ENCODE measurements at places on chromosomes 7 and 10.

- no peak for DNase-seq
Observed at GRCh38 chr7:110311556-110311955, 779.4 kb upstream of the LRRN3 start.

DNA sequence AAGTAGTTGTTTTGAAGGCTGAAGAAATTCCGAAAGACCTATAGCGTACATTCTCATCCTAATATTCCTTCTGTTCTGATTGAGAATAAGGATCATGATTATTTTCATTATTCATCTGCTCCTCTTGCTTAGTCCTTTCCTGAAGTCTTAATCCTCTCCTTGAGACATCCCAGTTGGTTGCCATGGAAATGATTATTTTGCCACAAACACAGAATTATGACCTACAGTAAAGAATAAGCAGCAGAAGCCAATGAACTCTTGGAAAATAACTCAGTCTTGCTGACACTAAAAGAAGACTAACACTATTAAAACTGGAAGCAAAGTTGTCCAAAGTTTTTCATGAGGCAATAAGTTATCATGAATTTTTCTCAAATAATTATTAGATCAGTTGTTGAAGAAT, 47.8 kb upstream of the JAZF1 start:
- no peak for DNase-seq

GRCh38 chr10:82278401-82279182, 403.6 kb downstream of the NRG3 start:
- DNase-seq = no peak

DNA sequence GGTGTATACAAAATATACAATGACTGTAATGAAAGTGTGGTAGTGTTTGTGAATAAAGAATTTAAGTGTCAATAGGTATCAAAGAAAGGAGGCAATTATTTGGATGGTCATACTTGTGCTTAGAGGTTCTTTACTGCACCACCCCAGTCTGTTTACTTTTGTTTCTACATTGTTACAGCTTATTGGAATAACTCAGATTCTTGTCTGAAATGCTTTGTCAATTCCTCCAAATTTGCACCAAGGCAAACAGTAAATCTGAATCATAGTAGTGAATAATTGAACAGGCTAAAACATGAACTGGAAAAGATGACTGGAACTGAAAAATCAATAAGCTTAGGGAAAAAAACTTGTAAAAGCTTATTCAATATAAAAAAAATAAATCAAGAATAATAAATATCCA, 319.2 kb downstream of the EXOC4 start:
- DNase-seq = no peak

- no peak for DNase-seq
Observed at GRCh38 chr10:24408365-24408764, 199.4 kb downstream of the KIAA1217 start.

- DNase-seq = no peak
Observed at GRCh38 chr10:26725837-26726727, 28.6 kb downstream of the PDSS1 start.

GRCh38 chr10:69825604-69826003, 23.9 kb downstream of the COL13A1 start:
- no peak for DNase-seq

GRCh38 chr7:87111877-87112276, 40.4 kb upstream of the DMTF1 start:
- DNase-seq = no peak

DNA sequence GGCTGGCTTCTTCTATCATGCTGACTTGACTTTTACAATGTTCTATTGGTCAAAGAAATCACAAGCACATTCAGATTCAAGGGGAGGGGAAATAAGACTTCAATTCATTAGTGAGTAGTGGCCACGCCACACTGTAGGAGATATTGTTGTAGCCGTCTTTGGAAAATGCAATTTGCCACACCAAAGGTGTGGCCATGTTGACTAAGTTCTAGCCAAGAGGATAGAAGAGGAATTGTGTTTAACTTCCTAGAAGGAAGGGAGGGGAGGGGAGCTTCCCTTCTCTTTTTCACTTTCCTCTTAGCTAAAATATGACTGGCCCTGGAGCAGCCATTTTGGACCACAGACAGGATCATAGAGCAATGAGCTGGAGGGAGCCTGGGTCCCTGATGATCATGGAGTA, 3.4 kb upstream of the PRKAR2B start:
- DNase-seq = no peak

DNA sequence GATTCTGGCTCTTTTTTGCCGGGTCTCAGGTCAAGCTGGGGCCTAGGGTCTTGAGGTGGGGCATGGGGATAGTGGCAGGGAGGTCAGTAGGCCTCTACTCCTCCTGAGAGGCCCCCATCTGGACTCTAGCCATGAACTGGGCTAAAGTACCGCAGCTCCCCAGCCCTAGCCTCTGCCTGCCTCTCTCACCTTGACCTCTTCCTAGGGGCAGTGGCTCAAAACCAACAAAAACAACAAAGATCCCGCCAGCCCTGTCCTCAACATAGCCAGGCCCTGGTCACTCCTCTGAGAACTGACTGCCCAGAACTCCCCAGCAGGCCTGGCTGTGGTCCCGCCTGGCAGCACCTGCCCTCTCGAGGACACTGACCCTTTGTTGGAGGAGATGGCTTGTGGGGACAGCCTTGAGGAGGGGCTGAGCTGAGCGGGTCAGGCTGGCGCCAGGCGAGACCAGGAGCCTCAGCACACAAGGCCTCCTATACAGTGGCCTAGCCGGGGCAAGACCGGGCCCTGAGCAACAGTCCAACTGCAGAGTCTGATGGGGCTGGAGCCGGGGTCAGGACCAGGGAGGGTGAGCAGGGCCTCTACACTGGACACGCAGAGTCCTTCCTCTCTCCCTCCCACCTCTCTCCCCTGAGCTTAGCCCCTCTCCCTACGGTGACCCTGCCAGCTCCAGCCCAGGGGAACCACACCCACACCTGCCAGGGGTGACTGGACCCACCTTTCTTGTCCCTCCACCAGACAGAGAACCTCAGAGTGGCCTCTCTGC, 11.6 kb upstream of the PPIF start:
- no peak for DNase-seq

GRCh38 chr7:5687936-5688630, 93.4 kb downstream of the RNF216 start:
- no peak for DNase-seq

DNA sequence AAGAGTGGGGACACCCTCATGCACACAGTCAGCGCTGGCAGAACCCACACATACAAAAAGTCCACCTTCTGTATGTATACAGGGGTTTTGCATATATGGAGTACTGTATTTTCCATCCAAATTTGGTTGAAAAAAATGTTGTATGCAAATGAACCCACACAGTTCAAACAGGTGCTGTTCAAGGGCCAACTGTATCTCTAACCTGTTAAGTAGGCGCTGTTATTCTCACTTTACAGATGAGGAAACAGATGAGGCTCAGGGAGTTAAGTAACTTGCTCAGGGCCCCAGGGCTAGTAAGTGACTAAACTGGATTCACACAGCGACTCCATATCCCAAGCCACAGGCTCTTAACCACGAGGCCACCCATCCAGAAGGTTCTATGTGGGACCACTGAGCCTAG, 69.9 kb downstream of the C10orf105 start:
- no peak for DNase-seq

DNA sequence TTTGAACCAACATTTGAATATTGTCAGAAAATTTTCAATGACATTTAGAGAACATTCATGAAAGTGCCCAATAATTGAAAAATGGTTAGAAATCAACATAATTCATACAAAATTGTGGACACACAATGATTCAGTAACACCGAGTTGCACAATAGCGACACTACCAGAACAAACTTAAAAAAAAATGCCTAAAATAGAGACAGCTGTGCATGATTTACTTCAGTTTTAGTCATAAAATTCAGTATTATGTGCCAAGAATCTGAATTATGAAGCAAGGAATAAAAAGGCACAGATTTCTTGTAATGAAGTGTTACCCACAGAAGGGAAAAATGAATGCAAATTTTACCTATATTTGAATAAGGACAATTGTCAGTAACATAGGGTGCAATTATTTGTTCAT, 396.0 kb downstream of the SEMA3D start:
- no peak for DNase-seq

GRCh38 chr10:97096261-97097083, 89.3 kb downstream of the SLIT1 start:
- no peak for DNase-seq

GRCh38 chr10:43206391-43207235, 60.3 kb downstream of the RASGEF1A start:
- no peak for DNase-seq

GRCh38 chr7:41122256-41122987, 580.5 kb downstream of the INHBA start:
- DNase-seq = no peak

DNA sequence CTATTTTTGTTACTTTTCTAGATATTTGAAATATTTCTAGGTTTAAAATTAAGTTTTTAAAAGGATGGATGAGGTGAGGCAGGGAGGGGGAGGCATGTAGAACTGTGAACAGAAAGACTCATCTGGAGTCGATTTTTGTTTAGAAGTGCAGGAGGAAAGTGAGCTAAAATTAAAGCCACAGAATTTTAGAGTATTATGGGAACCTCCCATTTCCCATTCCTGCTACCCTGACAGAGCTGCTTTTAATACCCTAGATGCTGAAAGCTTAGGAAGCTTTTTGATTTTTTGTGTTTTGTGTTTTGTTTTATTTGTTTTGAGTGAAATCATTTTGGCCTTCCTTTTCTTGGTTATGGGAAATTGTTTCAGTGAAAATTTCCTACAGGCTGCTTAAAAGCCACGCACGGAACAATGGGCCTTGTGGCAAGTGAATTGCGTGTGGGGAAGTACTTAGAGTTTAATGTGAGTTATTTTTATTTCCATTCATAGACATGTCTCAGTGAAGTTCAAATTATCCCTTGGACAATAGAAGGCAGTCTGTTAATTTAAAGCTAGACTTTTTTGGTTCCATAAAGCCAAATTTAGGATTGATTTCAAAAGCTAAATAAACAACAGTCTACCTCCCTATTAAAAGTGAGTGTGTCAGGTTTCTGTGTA, 102.0 kb upstream of the HDAC9 start:
- DNase-seq = no peak

DNA sequence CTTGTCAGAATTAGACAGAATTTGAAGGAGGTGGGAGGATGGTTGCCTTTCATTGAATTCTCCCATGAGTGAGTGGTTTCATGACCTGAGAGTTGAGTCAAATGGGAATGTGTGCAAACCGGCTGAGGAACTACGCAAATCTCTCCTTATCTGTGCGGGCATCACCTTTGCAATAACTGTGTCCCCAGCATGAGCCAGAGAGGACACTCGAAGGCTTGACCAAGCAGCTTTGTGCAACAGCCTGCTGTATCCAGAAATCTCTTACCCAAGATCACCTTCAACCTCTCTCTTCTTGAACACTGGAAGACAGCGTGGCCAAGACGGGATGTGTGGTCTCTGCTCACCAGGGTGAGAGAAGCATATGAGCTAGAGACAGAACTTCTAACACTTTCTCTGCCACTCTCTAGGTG, 93.8 kb upstream of the IKZF1 start:
- no peak for DNase-seq

GRCh38 chr10:93473161-93473560, 9.0 kb downstream of the MYOF start:
- DNase-seq = no peak

GRCh38 chr10:58920655-58921003, 255.8 kb upstream of the PHYHIPL start:
- no peak for DNase-seq

DNA sequence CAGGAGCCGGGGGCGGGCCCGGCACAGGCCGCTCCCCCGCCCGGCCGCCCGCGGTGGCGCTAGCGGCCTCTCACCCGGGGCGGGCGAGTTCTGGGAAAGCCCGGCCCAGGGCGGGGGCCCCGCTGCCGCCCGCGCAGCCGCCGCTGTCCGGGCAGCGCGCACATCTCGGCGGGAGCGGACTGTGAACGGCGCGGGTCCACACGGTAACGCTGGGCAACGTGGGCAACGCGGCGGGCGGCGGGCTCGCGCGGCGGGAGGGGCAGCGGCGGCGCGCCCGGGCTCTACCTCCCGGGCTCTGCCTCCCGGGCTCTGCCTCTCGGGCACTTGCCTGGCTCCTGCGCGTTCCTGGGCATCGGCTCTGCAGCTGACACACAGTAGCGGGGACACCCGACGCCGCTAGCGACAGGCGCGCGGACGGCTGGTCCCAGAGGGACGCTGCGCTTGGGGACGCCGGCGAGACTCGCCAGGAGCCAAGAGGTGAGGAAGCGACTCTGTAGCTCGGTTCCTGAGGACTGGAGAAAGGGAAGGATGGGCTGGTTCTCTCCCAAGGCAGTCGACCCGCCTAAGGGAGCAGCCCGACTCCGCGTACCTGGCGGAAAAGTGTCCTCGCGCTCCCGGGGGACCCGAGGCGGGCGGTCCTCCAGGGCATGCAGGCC, at the start of gene PLCE1:
Gene PLCE1, plus strand, starts transcription at position 150 of the 656 bp plus-strand sequence. CDS start 37,116 bp downstream, outside the sequence.
- no peak for DNase-seq

DNA sequence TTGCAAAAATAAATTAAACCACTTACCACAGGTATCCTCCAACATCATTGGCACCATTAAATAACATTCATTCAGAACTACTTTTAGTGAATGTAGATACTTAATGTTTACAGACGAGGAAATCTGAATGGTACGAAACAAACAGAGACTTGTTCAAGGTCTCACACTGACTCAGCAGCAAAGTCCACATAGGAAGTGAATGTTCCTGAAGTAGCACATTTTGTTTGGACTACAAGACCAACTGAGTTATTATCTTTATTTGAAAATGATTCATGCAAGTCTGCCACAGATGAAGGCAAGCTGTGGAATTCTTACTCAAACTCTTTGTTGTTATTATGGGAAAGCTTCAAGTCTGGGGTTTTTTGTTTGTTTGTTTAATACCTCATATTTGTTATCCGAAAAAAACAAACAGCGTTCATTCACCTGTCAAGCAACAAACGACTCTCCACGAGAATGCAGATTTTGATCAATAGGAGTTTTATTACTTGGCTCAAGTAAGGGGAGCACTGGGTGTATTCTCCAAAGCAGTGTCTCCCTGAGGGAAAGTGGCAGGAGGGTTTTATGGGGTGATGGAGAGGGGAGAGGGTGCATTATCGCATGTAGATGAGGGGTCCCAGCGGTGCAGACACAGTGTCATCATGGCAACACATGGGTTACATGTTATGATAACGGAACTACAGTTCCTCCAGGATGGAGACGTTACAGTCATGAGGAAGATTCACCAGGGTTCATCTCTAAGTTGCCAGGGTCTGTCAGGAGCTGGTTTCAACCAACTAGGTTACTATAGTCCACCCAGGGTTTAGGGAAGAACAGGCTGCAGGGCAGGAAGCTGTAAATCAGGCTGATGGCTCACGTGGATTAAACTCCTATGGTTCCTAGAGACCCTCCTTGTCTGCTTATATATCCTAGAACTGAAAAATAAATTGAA, 147.7 kb upstream of the AKR1E2 start:
- DNase-seq = no peak

GRCh38 chr10:15624401-15625196, 95.1 kb downstream of the ITGA8 start:
- DNase-seq = no peak

DNA sequence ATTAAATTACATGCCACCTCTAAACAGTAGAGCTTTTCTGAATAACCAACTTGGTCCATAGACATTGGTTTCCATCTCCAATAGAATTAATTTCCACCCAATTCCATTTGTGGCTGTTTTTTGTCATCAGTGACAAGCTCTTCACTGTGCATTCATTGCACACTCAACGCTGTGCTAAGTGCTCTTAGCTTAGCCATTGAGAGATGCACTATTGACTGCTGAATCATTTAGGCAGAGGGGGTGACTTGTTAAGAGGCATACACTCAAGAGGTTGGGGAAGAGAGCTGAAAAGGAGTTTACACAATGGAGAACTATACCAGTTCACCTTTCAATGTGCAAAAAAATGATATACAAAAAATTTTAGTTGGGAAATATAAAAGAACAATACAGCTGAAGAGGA, 31.9 kb upstream of the CBLL1 start:
- no peak for DNase-seq

GRCh38 chr10:60784641-60785040, 6.4 kb downstream of the CDK1 start:
- no peak for DNase-seq
